Renal cortex interstitium (tissue), 15 donors: ENCODE measurements at places on chromosomes 5 and 9.
A peak's percentile ranks its signal among the peaks of the same experiment; 100 is the strongest.

GRCh38 chr9:129053020-129053419 lies 16.6 kb downstream of the MIGA2 start:
- DNase-seq, result no peak

- no peak for DNase-seq
Measured at GRCh38 chr9:72983512-72984225, 30.8 kb upstream of the ALDH1A1 start.

DNA sequence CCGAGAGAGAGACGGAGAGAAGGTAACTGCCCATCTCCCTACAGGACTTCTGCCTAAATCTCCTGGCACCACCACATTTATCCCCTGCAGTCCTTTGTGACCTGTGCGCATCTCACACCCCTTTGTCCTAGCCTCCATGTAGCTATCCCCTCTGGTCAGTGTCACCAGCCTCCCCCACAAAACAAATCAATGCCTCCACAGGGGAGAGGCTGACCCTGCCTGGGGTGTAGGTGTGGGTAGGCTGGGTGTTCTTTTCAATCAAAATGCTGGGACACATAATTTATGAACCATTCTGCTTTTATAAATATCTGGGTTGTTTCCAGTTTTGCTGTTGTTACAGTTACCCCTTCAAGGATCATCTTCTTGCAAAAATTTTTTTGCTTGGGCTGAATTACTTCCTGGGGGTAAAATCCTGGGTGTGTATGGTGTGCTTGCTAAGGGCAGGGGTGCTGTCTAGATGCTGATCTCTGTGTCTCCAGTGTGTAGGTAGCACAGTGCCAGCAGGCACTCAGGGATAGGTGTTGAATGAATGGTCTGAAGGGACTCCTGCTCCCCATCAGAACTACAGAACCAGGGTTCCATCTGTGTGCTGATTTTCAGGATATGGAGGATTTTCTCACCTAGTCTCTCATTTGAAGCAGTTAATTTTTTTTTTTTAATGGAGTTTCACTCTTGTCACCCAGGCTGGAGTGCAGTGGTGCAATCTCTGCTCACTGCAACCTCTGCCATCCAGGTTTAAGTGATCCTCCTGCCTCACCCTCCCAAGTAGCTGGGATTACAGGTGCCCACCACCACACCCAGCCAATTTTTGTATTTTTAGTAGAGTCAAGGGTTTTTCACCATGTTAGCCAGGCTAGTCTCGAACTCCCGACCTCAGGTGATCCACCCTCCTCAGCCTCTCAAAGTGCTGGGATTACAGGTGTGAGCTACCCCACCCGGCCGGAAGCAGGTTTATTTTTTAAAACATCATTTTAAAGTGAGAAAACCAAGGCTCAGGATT lies at the start of gene GARIN3:
Gene GARIN3 (minus strand): TSS at position 51 of the 1,000 bp plus-strand sequence. CDS start 96 bp downstream, outside the sequence.
- no peak for DNase-seq

GRCh38 chr9:121123816-121124535 lies 49.2 kb downstream of the CNTRL start:
- no peak for DNase-seq

- no peak for DNase-seq
Measured at GRCh38 chr5:103490030-103490739, 72.4 kb downstream of the NUDT12 start.

- peak; percentile 93 for DNase-seq
Measured at GRCh38 chr5:150946351-150946905, 41.6 kb upstream of the ZNF300 start.

DNA sequence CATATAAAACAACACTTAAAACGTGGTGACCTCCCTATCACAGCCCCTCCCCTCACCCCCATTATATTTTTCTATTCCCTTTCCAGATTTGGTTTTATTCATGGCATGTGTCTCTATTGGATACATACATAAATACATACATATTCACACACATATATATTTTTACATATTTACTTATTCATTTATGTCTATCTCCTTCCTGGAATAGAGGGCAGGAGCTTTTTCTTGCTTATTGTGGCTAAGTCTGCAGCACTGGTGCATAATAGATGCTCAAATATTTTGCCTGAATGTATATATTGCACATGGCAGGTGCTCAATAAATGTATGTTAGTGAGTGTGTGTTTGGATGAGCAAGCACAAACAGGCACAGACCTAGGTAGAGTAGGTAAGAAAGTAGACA lies 2.5 kb downstream of the AGXT2 start:
- no peak for DNase-seq
